ACHN (cell line): ENCODE measurements at places on chromosomes 5 and 9.
A peak's percentile ranks its signal among the peaks of the same experiment; 100 is the strongest.

DNA sequence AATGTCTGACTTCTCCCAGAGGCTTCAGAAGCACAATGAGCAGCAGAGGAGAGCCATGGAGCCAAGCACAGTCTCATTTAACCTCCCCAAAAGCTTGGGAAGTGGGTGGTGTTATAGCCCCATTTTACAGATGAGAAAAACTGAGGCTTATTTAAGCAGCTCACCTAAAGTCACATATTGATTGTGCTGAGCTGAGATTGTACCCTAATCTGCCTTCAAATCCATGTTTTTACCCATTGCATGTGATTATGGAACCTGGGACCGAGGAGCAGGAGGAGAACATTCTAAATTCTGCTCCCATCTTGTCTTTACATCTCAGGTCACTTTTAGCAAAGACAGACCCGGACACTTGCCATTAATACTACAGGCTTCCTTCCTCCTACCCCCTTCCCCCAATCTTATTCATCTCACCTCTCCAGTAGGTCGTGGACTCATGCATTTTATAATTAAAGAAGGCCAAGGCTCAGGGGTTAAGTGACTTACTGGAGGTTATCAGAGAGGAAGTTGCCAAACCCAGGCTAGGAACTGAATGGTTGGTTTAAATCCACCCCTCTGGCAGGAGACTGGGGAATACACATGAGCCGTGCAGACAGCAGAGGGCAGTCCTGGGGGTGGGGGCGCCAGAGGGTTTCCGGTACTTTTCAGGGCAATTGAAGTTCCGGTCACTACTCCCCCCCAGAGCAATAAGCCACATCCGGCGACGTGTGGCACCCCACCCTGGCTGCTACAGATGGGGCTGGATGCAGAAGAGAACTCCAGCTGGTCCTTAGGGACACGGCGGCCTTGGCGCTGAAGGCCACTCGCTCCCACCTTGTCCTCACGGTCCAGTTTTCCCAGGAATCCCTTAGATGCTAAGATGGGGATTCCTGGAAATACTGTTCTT is 51.0 kb upstream of the IL17B start:
- no peak for DNase-seq

DNA sequence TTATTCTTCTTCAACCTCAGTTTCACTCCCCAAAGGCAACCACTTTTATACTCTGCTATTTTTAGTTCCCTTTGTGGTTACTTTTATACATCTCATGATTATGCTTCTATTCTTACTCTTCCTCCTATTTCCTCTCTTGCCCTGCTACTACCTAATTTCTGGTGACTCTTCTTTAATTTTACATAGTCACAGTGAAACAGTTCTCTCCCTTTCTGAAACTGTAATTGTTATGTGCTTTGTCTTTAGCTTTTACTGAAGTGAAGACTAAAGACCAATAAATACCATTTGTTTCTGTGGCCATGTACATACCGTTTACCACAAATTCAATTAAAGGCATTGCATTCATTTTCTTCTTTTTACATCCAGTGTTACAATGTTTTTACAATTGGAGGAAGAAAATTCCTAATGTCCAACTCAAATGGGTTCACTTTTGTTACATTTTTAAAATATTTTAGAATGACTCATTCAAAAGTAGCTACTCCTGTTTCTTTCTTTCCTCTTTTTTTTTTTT is 410.6 kb downstream of the PSAT1 start:
- DNase-seq: no peak

DNA sequence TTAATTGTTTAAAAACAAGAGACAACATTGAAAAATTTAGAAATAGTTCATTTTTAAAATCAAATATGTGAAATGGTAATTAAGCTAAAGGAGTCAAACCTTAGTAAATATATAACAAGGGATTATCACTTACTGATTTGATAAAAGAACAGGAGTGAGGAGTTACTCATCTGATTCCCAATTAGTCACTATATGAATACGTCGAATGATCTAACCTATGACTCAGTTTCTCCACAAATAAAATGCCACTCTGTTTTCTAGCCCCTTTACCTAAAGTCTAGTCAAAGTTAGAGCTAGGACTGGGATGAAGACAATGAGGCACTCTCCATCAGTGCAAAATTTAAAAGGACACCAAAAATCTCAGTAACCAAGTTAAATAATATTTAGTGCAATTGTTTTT is 70.4 kb upstream of the RASEF start:
- no peak for DNase-seq

DNA sequence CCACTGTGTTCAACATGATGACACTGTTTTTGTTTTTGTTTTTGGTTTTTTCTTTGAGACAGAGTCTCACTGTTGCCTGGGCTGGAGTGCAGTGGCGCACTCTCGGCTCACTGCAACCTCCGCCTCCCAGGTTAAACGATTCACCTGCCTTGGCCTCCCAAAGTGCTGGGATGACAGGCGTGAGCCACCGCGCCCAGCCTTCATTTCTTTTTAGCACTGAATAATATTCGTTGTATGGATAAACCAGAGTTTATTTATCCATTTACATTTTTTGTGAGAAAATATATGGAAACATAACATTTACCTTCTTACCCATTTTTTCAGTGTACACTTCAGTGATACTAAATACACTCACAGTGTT is 4.2 kb downstream of the CARD19 start:
- DNase-seq: no peak

- DNase-seq: no peak
Observed at GRCh38 chr9:109121232-109121796, 1.6 kb upstream of the TMEM245 start.

GRCh38 chr9:112176524-112176923 is 1.4 kb upstream of the SUSD1 start:
- DNase-seq: peak; percentile 24

GRCh38 chr9:34079181-34079580 is 30.5 kb upstream of the UBAP2 start:
- peak; percentile 22 for DNase-seq

- no peak for DNase-seq
Observed at GRCh38 chr5:107291866-107292265, 378.9 kb downstream of the EFNA5 start.

DNA sequence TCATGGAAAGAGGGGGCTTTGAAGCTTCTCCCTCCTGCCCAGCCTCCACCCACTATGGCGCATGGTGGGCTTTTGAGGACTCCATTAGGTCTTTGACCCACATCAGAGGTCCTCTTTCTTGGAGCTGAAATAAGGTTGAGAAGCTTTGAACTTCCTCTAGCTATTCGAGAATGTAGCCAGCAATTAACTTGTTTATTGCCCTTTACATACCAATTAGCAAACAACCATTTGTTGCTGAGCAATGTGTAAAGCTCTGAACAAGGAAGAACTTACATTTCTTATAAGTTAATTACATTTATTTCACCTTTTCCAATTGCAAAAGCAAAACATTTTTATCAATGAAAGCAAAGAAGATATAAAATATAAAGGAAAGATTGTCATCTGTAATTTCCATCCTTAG is 30.5 kb upstream of the FOXB2 start:
- no peak for DNase-seq

DNA sequence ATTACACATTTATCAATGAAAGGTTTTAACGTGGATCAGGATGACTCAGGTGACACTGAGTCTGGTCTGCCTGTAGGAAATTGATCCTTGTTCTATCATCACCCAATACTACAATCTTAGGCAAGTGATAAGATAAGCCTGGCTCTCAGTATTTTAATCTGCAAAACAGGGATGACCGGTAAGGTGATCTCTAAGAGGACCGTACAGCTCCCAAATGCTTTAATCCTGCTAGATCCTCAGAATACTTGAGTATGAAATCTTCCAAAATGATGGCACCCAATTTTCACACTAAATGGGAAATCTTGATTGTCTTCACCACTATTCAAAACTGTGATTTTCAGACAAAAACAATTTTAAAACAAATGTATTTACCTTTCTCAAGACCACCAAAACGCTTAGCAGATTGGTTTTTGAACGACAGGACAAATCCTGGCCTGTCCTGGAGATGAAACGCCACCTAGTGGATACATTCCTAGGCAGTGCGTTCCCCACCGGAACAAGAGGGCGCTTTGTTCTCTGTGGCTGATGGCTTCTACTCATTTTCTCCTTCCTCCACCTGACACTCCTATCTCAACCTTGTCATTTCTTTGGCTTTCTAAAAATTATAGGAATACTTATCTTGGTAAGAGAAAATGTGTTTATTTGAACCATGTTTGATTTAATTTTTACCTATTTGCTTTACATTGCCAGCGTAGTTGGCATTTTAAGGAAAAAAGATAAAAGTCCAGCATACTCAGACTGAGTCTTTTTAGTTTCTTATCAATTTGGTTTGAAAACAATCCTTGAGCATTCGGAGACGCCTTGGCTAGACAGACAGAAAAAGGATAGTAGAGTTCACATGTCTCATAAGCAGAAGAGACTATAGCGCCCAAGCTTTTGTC is 41.2 kb upstream of the VCAN start:
- DNase-seq: peak; percentile 47

- DNase-seq: peak; percentile 93
Observed at GRCh38 chr9:114505187-114506081, at the start of gene WHRN. TSS of gene WHRN (minus strand) at chr9:114505473. CDS start at chr9:114504801, 672 bp downstream.

GRCh38 chr5:179185941-179186411 is 125.8 kb downstream of the ZNF354C start:
- DNase-seq: no peak

DNA sequence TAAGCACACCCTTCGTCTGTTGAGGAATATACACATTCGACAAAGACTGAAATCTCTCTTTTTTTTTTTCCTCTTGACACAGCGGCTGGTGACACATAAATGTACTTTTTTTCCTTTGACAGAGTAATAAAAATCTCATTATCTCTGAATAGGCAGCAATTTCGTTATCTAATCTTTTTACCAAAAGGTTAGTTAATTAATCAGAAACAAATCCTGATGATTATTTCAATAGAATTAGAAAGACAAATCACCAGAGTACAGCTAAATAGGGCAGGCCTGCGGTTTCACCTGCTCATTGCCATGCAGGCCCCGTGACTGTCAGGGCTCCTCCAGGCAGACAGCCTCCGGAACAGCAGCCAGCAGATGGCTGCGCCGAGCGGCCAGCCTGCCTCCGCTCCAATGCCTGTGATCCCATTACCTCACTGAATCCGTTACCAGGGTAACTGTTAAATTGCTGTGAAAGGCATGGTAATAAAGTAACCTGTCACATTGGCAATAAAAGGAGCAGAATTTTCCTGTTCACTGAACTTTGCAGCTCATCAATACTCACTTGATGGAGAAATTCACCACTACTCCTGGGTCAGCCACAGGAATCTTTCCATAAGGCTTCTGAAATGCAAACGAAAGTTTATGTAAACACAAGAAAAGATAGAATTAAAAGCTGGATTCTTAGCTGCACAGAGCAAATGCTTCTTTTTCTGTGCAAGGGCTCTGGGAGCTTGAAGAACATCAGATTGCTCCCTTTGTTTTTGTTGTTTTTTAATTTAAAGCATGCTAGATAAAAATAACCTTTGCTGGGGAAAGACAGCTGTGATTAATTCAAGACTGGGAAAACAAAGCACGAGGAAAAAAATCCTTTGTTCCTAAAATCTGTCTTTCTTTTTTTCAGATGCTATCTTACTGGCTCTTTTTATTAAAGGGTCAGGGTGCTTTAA is 666.4 kb upstream of the ZNF608 start:
- peak; percentile 84 for DNase-seq

- DNase-seq: no peak
Observed at GRCh38 chr9:98176391-98177259, 15.8 kb downstream of the CORO2A start.

GRCh38 chr5:180093651-180094382 is 22.3 kb upstream of the RNF130 start:
- no peak for DNase-seq

DNA sequence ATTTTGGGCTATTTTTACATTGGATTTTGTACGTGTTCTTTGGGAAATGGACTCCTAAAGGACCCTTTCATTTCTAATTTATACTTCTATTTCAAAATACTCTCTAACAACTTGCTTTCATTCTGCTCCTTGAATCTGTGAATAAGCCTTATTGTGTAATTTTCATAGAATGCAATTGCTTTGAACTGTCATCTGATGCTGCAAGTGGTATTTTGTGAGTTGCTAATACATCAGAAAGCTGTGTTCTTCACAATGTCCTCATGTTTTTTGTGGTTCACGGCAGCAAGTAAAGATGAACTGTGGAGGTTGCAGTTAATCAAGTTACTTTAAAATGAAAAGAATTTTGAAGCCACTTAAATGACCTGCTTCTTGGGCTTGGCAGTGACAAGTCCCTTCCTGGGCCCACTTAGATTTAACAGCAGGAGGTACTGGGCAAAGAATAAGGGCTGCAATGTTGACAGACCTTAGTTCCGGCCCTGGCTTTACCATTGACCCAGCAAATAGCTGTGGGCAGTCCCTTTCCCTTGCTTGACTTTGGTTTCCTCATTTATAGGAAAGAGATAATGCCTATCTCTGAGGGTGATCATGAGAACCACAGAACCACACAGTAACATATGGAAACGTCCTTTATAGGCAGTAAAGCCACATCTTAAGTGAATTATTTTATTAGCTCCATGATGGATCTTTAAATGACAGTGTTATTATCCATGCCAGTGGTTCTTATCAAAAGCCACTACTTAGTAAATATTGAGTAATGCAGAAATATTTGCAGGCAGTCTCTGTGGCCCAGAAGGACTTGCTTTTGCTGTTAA is 54.8 kb downstream of the IQGAP2 start:
- no peak for DNase-seq

DNA sequence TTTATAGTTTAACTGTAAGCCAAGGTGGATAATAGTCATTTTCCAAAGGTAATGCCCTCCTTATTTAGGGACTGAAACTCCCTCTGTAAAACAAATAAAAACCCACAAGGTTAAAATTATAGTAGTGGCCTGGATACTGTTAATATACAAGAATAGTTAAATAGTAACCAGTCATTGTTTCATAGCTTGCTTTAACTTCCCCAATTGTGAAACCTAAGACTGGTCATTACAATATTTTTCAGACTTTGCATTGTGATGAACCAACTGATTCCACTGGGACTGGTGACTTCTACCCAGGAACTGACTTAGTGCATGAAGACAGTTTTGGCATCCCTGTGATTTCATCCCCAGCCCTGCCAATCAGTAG is 162.6 kb downstream of the SMC2 start:
- no peak for DNase-seq

GRCh38 chr9:4499917-4500316 is 9.6 kb downstream of the SLC1A1 start:
- DNase-seq: no peak

- no peak for DNase-seq
Observed at GRCh38 chr5:177304392-177305119, 957 bp downstream of the PRELID1 start.

- no peak for DNase-seq
Observed at GRCh38 chr9:105438141-105438806, 9.6 kb upstream of the FSD1L start.

DNA sequence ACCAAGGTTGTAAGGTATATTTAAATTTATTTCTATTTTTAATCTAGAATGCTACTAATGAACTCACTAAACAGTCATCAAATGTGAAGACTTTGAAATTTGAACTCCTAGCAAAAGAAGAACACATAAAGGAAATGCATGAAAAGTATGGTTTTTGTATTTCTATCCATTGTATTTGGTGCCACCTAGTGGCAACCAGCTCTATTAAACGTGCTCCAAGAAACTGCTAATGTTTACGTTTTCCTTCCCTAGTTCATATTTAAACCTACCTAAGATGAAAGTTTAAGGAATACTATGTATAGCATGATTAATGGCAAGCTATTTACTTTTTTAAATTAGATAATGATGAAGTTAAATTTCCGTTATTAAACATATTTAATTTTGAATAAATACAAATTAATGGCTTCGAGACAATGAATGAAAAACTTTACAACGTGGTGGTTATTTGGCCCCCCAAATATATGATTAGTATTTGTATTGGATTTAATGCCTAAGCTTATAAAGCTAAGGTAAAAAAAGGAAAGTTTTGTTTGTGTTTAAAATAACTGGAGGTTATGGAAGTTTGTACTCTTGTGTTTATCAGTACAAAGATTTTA is 115.9 kb upstream of the SH3GL2 start:
- peak; percentile 55 for DNase-seq
